Dermis blood vessel endothelial cell (primary cell): ENCODE measurements at places on chromosomes 1 and 21. TPM values are rescaled to one million over a fixed set of nuclear protein-coding genes. Genes with fewer than 3 reads are reported as not detected.
A peak's percentile ranks its signal among the peaks of the same experiment; 100 is the strongest.

- no peak for DNase-seq
Observed at GRCh38 chr1:81220614-81221071, 580.1 kb upstream of the ADGRL2 start.

DNA sequence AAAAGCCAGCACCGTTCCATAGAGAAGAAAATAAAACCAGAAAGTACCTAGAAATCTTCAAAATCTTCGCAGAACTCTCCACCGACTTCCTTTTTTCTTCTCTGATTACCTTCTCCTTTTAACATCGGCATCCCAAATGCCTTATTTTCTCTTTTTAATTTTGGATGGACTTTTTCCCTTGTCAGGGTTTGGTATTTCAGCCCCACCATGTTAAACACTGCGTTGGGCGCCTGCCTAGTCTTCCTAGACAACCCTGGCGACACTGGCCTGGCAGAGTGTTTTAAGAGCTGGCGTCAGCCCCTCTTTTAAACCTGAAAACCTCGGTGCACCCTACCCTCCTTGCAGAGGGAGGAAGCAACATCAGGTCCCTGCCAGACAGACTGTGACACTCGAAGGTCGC, 66.0 kb upstream of the EFHD2 start:
- peak; percentile 54 for DNase-seq

DMRTA2 gene
- total RNA-seq: not detected in 2 replicates

DNA sequence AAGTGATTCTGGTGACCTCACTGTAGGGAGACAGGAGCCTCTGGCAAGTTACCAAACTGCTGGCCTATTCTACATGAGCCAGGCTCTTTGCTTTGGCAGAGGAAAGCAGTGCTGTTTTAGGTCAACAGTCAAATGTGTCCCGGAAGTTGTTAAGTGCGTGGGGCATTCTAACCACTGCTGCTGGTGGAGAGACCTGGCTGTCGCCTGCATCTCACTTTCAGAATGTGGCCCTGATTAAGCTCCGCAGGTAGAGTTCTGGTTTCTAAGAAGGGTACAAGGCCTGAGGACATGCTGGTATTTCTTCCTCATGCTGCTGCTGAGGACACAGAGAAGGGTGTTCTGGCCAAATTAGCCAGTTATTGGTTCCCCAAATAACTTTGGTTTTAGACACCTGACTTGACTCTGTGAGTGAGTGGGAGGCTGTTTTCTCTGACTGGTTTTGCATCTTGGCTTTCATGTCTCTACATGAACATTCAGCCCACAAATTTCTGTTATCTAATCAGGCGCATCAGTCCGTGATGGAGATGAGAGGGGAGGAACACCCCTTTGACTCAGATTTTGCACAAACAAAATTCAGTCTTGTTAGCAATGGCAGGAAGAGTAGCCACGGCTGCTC, 120.8 kb downstream of the LMO4 start:
- peak; percentile 2 for DNase-seq

DYNLT5 gene
- 1.1 and 3.9 TPM in 2 replicates for total RNA-seq

LCE1E gene
- total RNA-seq: not detected in 2 replicates

GRCh38 chr1:247113733-247114271, 9.6 kb upstream of the ZNF669 start:
- no peak for DNase-seq

HES2 gene
- total RNA-seq: 9.9 and 14.1 TPM in 2 replicates

CR1L gene
- 0.14 TPM in 1 of 2 replicates, not detected in the other for total RNA-seq
